Activated CD4-positive, alpha-beta T cell treated with anti-CD3 and anti-CD28 coated beads, Interleukin-2, amount 50 U/mL, for 4 hours (primary cell): ENCODE measurements at places on chromosomes 3 and 15.

DNA sequence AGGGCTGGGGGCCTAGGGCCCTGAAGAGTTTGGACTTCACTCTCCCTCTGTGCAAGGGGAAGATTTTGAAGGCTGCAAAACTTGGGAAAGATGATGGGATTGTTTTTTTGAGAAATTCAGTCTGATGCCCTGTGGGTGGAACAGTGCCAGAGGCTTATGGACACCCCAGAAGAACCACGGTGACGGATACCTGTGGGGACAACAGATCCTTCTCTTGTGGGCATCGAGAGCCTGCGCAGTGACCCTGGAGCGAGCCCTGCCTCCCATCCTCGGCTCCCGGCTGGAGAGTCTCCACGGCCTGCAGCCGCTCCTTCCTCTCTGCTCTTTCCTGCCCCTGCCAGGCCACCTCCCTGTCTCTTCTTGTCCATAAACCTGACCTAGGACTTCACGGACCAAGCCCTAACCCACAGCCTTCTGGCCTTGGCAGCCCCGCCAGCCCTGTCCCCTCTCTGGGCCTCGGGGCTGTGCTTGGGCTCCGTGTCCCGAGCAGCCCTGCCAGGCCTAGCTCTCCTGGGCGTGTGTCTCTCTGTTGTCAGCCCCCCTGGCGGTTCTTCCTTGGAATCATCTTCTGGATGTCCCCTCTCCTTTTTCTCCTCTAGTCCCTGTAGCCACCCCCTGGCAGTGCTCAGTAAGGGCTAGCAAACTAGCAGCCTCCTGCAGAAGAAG is 98.4 kb downstream of the VGLL4 start:
- DNase-seq, result no peak

- DNase-seq, result no peak
These were observed 9.9 kb upstream of the EPB42 start for GRCh38 chr15:43230640-43231115.

GRCh38 chr3:71050538-71051258 is 532.8 kb downstream of the FOXP1 start:
- no peak for DNase-seq

DNA sequence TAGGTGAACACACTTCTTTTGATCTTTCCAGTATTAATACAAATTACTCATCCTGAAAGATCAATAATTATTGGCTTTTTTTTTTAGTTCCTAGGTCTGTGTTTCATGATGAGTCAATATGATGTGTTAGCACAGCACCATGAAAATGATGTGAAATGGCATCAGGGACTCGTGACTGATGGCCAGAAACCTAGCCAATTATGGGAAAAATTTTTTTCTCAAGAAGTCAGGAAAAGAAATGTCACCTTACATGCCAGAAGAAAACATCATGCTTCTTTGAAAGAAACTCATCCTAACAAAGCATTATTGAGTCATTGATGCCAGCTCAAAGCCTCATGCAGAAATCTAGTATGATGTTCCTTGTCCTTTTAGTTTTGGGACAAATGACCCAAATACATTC is 468.3 kb upstream of the CBLB start:
- DNase-seq, result no peak
